ENCODE measurements at places on chromosomes 4 and X.

GRCh38 chrX:110046001-110046400 is 43.1 kb downstream of the TMEM164 start:
- no peak for DNase-seq

DNA sequence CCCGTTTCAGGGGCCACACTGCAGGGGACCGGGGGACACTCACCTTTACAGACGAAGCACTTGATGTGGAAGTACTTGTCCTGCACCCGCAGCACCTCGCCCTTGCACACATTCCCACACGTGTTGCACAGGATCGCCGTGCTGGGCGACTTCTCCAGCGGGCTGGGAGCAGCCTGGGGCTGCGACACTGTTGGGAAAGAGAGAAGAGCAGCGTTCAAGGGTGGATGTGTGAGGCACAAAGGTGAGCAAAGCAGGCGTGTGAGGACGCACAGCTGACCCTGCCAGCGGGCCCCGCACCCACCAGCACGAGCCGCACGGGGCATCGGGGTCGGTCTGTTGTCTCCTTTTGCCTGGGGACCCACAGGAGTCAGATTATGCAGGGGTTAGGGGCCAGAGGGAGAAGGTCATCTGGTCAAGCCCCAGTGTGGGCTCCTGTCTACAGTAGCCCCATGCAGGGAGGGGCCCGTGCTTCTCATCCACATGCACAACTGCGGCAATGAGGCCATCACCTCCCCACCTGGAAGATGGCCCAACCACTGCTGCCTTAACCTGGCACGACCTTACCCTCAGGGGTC is 52.1 kb downstream of the ABLIM2 start:
- no peak for DNase-seq

DNA sequence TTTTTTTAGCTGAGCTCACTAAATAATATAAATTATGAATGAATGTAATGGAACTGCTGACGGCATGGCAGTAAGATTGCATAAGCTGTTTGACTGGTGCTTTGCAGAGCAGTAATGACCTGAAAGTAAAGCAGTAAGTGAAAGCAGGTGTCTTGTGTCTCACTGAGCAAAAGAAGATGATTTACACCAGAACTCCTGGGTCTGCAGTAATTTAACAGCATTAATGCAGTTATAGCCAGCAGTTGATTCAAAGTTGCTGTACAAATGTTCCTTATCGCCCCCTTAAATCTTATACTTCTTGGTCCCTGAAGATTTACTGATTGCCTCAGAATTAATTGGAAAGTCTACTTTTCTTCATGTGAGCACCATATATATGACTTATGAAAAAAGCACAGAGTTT is 187.7 kb downstream of the DCTD start:
- no peak for DNase-seq

DNA sequence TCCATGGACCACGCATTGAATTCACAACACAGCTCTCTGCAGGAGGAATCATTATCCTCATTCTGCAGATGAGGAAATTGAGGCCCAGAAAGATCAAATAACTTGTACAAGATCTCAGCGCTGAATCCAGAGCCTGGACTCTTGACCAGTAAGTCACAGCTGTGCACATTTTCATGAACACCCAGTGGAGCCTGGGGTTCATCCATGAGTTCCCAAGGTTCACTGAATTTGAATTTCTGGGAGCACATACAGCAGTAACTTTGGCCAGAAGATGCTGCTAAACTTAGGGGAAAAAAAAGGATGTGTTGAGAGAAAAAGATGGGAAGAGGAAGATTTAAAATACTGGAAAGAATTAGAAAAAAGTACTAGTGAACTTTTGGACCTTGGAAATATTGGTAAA is 218.7 kb upstream of the PPARGC1A start:
- no peak for DNase-seq

- no peak for DNase-seq
Measured at GRCh38 chr4:126004941-126005340, 690.2 kb downstream of the FAT4 start.

GRCh38 chr4:143291314-143291713 is 45.4 kb upstream of the GAB1 start:
- no peak for DNase-seq

- DNase-seq, result no peak
Measured at GRCh38 chr4:97153042-97153441, 990.2 kb downstream of the STPG2 start.
